Cerebellum (tissue), 4 donors: ENCODE measurements at places on chromosomes 2 and 18.

DNA sequence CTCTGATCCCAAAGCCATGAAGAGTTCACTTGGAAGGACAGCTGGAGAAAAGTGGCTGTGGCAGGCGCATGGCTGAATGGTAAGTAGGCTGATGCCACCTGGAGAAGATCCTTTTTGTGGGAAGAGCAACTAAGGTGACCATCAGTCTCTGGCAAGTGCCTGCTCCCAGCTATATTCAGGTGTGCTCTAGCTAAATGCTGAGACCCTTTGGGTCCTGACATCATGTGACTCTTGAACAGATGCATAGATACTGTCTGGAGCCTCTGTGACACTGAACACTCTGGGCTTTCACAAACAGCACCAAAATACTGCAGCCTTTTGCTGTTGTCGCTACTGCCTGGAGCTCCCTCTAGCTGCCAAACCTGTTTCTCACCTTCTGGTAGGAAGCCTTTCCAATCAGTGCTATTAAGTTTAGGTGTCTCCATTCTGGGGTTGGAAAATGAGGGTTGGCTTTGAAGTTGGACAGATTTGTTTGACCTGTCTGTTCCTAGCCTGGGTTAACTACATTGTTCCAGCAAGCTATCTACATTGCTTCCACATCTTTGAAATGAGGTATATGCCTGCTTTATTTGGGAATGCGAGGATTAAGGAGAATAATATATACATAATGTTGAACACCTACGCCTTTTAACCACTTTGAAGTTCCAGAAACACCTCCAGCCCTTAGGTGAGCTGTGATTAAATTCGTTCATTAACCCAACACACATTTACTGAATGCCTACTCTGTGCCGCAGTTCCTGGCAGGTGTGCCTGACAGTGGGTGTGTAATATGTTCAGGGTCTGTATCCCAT is 3.1 kb downstream of the EGR4 start:
- DNase-seq: peak; percentile 80

DNA sequence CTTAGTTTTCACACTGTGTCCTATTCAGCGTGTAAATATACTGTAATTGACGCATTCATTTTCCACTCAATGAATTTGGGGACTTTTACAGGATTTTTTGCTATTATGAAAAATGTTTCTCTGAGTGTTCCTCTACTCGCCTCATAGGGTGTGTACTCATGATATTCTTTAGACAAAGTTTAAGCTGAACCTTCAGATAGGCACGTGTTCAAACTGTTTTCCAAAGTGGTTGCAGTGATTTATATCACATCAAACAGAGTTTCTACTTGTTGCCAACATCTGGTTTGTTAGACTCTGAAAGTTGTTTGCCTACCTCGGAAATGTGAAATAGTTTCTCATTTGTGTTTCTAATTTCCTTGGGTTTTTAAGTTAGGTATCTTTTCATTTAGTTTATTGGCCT is 46.4 kb upstream of the IL1R1 start:
- no peak for DNase-seq

- no peak for DNase-seq
Observed at GRCh38 chr18:13014232-13014631, 23.1 kb downstream of the CEP192 start.

DNA sequence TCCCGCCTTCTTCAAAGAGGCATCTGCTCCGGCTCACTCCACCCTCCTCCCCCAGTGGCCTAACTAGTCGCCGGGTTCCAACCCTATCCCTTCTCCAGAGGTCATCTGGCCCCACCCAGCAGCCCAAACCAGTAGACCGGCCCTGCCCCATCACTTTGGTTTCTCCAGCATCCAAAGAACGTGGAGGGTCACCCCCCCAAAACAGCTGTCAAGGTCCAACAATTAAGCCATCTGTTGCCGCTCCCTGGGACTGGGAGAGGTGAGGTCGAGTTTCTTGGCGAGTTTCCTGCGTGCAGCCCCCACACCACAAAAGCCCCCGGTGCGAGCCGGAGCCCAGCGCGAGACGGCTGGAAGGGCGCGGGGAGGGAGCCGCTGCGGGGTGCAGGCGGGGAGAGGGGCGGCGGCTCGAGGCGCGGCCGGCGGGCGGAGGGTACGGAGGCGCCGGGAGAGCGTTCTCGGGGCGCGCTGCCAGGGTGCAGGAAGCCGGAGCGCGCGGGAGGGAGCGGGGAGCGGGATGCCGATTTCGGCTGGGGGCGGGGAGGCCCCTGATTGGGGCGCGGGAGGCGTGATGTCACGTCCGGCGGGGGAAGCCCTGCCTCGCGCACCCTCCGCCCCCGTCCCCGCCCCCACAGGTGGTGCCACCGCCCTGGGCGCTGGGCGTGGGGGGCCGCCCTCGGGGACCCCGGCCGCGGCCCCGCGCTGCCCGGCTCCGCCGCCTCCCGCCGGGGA is 571 bp upstream of the GPC1 start:
- peak; percentile 99 for DNase-seq

- no peak for DNase-seq
Observed at GRCh38 chr2:224161712-224162111, 122.6 kb upstream of the SERPINE2 start.

DNA sequence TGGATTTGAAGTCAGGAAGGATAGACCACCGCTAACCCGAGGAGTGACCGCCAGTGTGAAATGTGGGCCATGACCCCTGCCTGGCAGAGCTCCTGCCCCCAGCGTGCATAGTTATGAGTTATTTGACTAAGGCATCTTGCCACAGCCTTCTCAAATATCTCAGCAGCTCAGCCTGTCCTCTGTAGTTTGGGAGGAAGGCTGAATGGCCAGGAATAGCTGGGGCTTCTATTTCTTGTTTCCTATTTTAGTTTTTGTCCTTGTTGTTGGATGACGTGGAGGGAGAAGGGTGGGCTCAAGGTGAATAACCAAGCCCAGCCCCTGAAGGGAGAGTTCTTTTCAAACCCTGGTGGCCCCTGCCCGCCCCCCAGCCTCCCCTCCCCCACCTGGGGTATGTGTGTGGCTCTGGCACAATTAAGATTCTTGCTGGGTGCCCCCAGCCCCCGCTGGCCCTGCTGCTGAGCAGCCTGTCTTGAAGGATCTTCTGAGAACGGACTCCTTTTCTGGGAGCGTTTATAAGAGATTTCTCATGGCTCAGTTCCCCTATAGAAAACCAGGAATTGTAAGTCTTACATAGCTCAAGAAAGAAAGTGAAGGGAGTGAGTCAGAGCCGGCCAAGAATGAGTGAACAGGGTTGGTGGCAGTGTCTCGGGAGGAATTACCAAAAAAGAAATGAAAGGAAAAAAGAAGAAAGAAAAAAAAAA is 157.4 kb downstream of the GLI2 start:
- no peak for DNase-seq

- no peak for DNase-seq
Observed at GRCh38 chr18:23311351-23312121, 141.6 kb upstream of the RIOK3 start.

- no peak for DNase-seq
Observed at GRCh38 chr2:74001781-74002504, 17.2 kb downstream of the TET3 start.

DNA sequence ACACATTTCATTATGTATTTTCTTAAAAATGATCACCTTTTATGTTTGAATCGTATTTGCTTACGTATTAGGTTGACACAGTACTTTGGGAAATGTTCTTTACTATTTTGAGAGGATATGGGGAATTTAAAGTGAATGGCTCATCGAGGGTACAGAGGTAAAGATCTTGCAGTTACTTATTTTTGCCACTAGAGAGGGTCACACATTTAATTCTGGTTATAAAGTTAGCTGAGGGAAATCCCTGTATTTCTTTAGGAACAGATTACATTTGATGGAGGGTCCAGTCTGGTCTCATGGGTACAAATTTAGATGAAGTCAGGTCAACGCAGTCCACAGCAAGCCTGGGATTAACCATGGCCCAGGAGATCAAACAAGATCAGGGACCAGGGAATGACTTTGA is 24.5 kb downstream of the DYNC2LI1 start:
- no peak for DNase-seq

GRCh38 chr18:35369126-35369525 is 8.0 kb downstream of the ZNF396 start:
- DNase-seq: no peak

DNA sequence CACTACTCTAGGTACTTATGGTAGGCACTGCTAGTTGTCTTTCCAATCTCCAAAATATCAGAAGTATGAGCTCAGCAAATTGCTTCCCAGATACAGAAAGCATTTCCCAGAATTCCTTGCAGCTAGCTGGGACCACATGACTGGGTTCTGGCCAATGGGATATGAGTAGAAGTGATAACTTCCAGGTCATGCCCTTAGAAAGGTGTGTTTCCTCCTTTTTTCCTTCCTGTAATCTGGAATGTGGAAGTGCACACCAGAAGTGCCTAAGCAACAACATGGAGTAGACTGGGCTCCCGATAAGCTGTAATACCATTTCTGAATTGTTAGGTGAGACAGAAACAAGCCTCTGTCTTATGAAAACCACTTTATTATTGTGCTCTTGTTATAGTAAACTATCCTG is 279.8 kb downstream of the ZNF385B start:
- DNase-seq: no peak

GRCh38 chr2:24824966-24825882 is 32.0 kb downstream of the CENPO start:
- no peak for DNase-seq

GRCh38 chr2:67574230-67574629 is 177.1 kb downstream of the ETAA1 start:
- DNase-seq: no peak

DNA sequence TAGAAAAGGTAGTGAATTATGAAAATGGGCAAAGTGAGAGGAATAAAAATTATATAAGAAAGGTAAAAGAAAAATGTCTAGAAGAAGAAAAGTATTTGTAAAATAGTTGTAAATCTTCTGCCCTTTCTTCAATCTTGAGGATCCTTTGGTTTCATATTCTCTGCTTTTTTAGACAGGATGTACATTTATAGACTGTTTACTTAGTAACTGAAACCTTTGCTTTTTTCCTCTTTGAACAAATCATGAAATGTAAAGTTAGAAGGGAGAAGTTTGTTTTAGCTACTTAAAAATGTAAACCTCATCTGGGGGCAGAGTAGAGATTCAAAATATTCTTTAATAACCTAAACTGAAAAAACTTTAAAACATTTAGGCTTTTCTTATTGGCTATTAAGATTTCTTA is 150.4 kb upstream of the ITGA4 start:
- no peak for DNase-seq

GRCh38 chr2:165778653-165779451 is 15.2 kb downstream of the GALNT3 start:
- DNase-seq: no peak

DNA sequence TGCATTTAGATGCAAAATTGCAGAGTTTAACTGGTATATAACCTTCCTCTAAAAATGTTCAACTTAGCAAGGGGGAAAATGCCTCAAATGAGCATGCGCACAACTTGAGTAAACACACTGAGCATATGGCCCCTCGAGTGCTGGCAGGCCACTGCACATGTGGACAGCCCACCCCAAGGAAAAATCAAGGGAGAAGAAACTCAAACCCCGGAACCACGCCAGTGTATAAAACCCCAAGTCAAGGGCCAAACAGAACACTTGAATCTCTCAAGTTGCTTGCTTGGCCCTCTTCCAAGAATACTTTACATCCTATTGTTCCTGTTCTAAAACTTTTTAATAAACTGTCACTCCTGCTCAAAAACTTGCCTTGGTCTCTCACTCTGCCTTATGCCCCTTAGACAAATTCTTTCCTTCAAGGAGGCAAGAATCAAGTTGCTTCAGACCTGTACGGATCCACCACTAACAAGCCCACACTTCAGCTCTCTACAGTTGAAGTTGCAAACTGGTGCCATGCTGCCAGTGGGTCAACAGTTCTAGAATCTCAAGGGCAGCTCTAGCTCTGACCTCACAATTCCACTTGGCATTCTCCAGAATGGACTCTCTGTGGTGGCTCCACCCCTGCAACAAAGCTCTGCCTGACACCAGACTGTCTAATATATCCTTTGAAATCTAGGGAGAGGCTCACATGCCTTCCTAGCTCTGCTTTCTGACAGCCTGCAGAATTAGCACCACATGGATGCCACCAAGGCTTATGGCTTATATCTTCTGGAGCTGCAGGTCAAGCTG is 38.9 kb downstream of the HIBCH start:
- DNase-seq: no peak

GRCh38 chr2:18991177-18992168 is 366.9 kb downstream of the OSR1 start:
- peak; percentile 72 for DNase-seq

- DNase-seq: no peak
Observed at GRCh38 chr2:101403745-101404144, 16.4 kb upstream of the CREG2 start.

DNA sequence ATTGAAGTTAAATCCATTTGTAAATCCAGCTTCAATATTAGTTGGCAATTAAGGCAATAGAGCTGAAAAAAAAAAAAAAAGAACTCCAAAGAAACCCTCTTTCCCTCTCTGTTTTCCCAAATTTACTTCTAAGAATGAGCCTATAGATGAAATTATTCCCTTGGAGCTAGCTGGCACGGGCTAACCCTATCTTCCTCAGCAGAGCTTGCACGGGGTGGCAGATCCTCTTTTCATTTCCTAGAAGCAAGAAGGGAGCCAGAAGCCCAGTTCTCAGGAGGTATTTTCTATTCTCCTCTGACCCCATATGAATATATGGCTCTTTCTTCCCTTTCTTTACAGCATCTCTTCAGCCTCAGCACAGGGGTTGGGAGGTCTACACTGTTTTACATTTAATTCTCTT is 426.0 kb downstream of the TGIF1 start:
- no peak for DNase-seq

- peak; percentile 36 for DNase-seq
Observed at GRCh38 chr2:222298311-222299150, at the start of gene PAX3. Gene PAX3 (minus strand): TSS chr2:222298998. CDS start chr2:222298615, 383 bp downstream.

GRCh38 chr2:214075456-214075855 is 335.4 kb upstream of the VWC2L start:
- no peak for DNase-seq
